ENCODE measurements at places on chromosomes 7 and 10. TPM values are rescaled to one million over a fixed set of nuclear protein-coding genes. Genes with fewer than 3 reads are reported as not detected.

Gene FRAT1
- total RNA-seq: 2.7 TPM

Gene METTL27
- 51.5 TPM for total RNA-seq

Gene ZMYND11
- 73.4 TPM for total RNA-seq

Gene OTUD1
- total RNA-seq: 4.6 TPM

Gene TAS2R3
- total RNA-seq: 0.44 TPM

Gene MRLN
- total RNA-seq: not detected

Gene BNIP3
- 200 TPM for total RNA-seq

Measured in uterine smooth muscle cell (primary cell).